ENCODE measurements at places on chromosomes 1 and 21.

- no peak for DNase-seq
Observed at GRCh38 chr1:227793948-227794816, 21.3 kb upstream of the PRSS38 start.

DNA sequence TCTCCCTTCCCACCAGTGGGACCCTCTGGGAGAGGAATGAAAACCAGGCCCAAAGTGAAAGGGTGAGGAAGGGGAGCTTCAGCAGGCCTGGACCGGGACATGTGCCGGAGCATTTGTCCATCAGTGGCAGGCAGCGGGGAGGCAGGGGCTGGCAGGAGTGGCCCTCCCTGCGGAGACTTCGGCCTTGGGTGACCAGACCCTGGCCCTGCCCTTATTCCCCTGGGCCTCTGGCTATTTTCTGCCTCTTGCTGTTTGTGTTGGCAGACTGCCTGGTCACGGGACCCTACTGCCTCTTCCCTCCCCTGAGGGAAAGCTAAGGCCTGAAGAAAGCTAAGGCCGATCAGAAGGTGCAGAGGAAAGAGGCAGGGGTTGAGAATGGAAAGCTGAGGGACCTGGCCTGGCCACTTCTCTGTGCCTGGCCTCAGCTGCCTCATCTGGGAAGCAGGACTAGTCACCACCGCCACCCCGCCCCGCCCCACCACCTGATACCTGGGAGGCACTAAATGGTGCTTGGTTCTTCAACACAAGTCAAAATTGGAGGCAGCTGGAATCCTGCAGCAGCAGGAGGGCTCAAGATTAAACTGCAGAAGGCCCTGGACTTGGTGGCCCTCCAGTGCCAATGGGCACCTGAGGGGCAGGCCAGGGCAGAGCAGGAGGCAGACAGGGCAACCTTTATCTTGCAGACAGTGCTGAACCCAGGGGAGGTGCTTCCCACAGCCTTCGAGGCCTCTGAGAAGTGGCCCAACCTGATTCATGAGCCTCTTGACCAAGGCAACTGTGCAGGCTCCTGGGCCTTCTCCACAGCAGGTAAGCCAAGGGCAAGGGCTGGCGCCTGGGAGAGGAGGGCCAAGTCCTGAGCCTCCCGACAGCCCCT lies 7.9 kb downstream of the TINAGL1 start:
- no peak for DNase-seq

GRCh38 chr1:172732427-172732826 lies 73.5 kb downstream of the FASLG start:
- no peak for DNase-seq

DNA sequence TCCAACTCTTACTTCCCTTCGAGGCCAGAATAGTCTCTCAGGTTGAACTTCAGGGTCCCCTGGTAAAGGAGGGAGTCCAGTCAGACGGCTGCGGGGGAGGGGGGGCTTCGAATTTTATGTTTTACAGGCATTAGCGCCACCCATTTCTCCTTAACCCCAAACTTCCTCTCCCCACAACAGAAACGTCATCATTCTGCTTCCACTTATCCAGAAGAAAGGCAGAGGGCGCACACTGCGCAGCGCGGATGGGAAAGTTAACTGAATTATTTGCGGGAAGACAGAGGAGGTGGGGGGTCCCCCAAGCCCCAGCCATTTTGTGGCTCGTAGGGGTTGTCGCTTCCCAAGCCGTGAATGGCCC lies 529 bp upstream of the PRMT2 start:
- DNase-seq: peak; percentile 8

DNA sequence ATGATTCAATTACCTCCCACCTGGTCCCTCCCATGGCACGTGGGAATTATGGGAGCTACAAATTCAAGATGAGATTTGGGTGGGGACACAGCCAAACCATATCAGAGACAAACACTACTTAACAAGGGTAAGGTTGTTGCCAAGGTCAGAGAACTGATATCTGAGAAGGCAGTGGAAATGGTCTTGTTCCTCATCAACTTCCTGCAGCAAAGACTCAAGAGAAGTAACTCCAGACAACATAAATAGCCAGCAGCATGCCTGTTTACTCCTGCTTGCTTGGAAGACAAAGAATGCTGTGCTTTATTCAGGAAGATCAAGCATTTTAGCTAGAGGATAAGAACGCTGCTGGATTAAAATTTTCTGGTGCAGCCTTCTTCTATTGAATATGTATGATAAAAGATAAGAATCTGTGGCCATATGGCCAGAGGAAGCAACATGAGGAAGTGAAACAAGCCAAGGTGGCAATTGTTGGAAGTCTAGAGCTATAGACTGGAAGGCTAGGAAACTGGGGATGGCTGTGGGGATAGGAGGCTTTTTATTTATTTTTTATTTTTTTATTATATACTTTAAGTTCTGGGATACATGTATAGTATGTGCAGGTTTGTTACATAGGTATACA lies 36.4 kb downstream of the DDAH1 start:
- DNase-seq: no peak

DNA sequence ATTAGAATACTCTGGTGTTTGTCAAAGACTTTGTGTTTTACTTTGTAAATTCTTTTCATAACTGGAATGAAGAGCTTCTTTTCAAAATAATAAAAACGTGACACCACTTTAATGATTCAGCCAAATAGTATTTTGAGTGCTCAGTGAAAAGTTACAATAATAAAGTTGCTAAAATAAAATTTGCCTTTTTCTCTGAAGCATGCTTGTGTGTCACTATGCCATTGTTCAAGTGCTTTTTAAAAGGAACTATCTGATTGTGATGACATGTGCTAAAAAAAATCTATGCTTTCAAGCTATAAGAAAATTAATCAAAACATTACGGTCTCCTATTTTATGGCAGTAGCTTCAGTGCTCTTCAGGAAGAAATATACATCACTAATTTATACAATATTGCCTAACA lies 1290.5 kb upstream of the B3GALT2 start:
- no peak for DNase-seq

- DNase-seq: no peak
Observed at GRCh38 chr21:33205476-33205875, 24.3 kb upstream of the IFNAR2 start.

DNA sequence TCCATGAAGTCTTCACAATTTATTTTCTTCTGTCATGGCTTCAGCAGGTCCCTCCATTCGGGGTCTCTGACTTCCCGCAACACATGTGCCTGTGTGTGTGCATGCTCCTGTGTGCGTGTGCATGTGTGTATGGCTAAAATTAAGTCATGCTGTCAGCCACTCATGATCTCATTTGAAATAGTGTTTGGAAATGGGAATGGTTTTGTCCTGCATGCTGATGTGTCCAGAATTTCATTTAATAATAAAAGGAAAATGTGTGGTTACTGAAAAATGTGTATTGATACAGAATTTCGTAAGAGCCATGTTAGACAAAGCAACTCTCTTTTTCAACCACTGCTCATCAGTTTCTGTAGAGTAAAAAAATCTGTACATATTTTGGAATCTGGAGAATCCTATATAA lies 123.8 kb upstream of the PRDX6 start:
- DNase-seq: no peak

DNA sequence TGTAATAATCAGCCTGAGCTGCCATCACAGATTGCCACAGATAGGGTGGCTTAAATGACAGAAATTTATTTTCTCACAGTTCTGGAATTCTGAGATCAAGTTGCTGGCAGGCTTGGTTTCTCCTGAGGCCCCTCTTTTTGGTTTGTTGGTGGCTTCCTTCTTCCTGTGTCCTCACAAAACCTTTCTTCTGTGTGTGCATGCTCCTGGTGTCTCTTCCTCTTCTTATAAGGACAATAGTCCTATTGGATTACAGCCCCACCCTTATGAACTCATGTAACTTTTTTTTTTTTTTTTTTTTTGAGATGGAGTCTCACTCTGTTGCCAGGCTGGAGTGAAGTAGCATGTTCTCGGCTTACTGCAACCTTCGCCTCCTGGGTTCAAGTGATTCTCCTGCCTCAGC lies 41.0 kb upstream of the F3 start:
- DNase-seq: no peak

- DNase-seq: no peak
Observed at GRCh38 chr1:82567348-82567747, 766.6 kb downstream of the ADGRL2 start.

DNA sequence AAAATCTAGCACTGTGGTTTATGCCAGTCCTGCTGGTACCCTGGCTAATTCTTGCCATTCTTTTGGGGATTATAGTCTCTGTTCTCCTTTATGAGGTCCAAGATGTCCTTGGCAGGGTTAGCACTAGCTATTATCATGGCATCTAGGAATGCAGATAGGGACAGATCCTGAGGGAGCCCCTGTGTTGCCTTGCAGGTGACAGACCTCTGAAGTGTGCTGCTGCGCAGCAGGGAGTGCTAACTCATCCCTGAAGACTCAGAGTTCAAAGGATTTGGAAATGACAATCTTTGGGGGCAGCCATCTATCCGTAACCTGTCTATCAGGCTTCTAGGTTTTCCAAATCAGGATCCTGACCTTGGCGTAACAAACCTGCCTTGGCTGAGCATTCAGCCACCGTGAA lies 16.3 kb downstream of the ZFYVE9 start:
- no peak for DNase-seq

- DNase-seq: no peak
Observed at GRCh38 chr1:26582053-26582835, 52.7 kb downstream of the RPS6KA1 start.

DNA sequence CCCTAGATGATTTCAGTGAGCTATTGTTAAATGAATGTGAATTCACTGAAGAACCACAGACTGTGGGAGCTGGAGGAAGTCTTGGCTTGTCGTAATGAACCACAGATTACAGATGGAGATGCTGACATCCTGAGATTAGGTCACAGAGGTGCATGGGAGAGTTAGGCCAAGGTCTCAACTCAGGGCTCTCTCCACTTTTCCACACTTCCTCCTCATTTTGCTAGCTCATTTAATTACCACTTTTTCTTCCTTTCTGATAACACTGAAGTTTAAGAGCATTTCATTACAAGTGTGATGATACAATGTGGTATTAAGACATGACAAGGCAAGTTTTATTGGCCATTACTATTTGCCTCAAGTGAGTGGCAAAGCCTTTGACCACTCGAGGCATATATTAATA lies 30.8 kb downstream of the ST6GALNAC3 start:
- DNase-seq: no peak

DNA sequence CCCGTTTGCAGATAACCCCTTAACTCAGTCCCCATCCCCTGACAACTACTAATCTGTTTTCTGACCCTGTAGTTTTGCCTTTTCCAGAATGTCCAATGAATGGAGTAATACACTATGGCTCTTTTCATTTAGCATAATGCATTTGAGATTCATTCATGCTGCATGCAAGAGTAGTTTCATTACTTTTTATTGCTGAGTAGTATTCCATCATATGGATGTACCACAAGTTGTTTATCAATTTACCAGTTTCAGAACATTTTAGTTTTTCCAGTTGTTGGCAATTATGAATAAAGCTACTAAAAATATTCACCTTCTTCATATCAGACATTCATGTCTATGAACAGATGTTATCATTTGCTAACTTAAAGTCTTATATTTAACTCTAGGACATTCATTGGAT lies 45.3 kb downstream of the STXBP3 start:
- no peak for DNase-seq

- no peak for DNase-seq
Observed at GRCh38 chr1:118132000-118132399, 53.0 kb downstream of the SPAG17 start.

- DNase-seq: no peak
Observed at GRCh38 chr1:218588540-218589172, 243.5 kb downstream of the TGFB2 start.

GRCh38 chr1:169338617-169339016 lies 29.0 kb downstream of the NME7 start:
- DNase-seq: no peak

- peak; percentile 49 for DNase-seq
Observed at GRCh38 chr1:168664069-168664834, 64.8 kb downstream of the DPT start.

GRCh38 chr1:159000625-159001024 lies 9.1 kb upstream of the IFI16 start:
- DNase-seq: no peak

- DNase-seq: no peak
Observed at GRCh38 chr1:229607370-229607769, 18.6 kb downstream of the TAF5L start.

DNA sequence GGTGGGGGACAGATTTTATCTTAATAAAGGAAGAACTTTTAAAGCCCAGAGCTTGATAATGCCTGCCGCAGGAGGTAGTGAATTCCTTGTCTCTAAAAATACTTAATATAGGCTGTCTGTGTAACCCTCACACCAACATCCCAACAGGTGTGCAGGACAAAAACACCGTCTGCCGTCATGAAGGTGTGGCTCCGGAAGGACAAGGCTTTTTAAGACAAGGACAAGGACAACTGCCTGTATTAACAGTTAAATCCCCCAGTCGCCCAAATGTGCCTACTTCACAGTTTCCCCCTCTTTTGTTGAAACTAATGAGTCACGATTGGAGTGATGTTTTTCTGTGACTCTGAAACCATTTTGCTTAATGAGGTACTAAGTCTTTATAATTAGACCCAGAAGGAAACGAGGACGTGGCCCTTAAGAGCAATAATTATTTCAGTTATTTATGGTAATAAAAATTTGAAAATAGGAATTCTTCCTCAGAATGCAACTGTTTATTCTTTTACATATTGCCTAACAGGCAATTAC lies 27.3 kb upstream of the SPATA6 start:
- DNase-seq: no peak

DNA sequence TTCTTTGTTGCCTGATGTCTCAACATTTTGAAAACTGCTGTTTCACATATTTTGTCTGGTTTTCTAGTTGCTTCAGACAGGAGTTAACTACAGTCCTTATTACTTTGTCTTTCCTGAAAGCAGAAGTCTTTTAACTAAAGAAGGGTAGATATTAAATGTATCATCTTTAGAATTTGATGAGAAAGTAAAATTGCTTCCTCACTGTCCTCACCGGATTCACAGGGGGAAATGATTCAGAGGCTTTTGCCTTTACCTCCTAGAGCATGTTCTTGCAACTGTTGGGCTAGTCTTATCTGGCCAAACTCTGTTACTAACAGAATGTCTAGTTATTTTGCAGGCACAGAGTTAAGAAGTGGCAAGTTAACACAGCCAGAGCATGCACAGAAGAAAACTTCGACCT lies 107.2 kb upstream of the VAV3 start:
- DNase-seq: no peak

DNA sequence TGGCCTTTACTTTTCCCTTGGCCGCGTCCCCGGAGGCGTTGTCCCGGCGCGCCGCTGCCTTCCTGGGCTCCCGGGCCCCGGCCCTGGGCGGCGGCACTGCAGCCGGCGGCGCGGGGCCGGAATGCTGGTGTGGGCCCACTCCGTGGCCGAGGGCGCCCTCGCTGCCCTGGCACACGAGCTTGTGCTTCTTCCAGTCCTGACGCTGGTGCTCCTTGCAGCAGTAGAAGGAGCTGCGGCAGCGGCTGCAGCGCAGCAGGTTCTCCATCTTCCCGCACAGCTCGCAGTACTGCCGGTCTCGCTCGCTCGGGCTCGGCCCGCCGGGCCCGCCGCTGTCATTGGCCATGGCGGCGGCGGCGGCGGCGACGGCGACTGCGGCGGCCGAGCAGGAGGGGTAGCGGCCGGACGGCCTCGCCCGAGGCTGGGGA lies 529 bp downstream of the EGLN1 start:
- no peak for DNase-seq

DNA sequence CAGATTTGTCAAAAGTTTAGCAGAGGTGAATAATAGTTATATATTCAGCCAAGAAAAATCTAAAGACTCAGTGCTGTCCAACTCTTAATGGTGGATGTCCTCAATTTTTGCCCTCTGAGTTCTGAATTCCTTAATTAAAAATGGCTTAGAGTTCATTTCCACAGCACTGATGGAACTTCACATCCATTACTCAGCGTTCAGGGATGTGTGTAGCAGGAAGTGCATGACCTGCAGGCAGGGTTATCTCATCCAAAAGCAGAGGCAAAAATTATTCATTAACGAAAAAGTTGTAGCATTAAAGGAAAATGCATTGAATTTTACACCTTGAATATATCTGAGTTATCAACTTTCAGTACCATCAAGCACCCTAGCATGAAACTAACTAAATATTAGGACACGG lies 96.7 kb downstream of the ZP4 start:
- DNase-seq: no peak
